ENCODE measurements at places on chromosomes 6 and 20.
A peak's percentile ranks its signal among the peaks of the same experiment; 100 is the strongest.

GRCh38 chr20:7980332-7981046 lies 39.1 kb downstream of the TMX4 start:
- peak; percentile 21 for DNase-seq

- no peak for DNase-seq
Observed at GRCh38 chr6:163985040-163985439, 570.5 kb downstream of the QKI start.

- no peak for DNase-seq
Observed at GRCh38 chr20:18662279-18663040, 74.6 kb downstream of the DTD1 start.

DNA sequence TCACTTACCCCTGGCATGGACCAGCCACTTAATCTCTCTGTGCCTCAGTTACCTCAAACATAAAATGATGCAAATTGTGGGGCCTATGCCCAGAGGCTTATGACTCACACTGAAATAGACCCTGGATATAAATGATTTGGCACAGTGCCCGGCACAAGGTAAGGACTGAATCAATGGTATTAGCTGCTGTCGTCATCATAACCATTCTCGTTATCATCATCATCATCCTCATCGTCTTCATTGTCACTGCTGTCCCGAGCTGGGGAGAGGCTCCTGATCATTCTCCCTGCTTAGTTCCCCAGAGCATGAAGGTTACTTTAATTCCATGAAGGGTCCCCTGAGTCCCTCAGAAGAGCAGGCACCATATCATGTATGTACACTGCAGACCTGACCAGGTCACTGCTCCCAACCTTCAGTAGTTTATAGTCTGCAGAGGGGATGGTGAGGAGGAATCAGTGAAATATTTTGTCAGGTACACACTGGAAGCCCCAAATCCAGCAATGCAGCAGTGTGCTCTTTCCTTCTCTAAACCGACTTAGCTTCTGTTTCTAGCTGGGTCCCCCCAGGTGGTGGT lies 149.3 kb downstream of the TAF4 start:
- DNase-seq = no peak

DNA sequence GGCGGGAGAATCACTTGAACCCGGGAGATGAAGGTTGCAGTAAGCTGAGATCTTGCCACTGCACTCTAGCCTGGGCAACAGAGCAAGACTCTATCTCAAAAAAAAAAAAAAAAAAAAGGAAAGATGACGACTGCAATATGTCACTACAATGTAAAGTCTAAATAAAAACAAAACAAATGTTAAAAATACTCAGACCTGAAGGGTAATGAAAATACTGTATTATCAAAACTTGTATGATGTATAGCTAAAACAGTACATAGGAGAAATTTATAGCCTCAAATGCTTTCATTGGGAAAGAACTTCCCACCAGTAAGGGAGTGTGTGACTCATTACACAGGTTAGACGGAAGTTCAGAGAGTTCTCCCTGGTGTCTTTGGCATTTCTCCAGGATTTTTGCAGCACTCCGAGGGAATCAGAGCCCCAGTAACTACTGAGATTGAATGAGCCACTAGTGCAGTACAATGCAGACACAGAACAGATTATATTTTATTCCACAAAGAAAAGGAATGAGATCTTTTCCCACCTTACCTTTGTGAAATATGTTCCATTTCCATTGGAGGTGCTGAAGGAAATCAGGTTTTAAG lies 12.5 kb upstream of the RALGAPB start:
- peak; percentile 94 for DNase-seq

GRCh38 chr6:154412106-154412820 lies 55.7 kb upstream of the IPCEF1 start:
- no peak for DNase-seq

- no peak for DNase-seq
Observed at GRCh38 chr20:15616626-15617025, 956.6 kb downstream of the KIF16B start.

DNA sequence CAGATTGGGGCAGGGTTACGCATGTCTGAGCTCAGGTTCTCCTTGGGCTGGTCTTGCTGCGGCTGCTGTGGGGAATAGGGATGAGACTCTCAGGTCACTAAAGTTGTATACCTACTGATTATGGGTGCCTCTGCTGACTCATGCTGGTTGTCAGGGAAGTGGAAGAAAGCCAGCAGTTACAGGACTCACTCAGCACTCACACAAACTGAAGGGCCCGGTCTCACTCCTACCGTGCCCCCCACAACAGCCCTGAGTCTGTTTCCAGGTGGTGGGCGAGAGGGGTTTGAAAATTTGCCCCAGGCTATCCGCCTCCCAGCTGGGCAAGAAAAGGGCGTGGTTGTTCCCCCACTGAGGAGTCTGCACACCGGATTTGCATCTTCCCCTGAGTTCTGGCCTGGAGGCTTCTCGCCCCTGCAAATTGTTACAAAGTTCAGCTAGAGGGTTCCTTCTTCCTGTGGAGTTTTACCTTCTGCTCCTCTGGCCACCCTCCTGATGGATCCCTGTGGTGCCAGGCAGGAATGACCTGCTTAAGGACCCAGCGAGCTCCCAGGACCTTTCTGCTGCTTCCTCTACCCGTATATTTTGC lies 659.2 kb downstream of the HDGFL1 start:
- DNase-seq = no peak

- DNase-seq = no peak
Observed at GRCh38 chr20:59810449-59811187, 122.8 kb downstream of the SYCP2 start.

GRCh38 chr6:168091381-168092264 lies 12.6 kb upstream of the FRMD1 start:
- DNase-seq = no peak

GRCh38 chr6:106273087-106273486 lies 52.5 kb downstream of the ATG5 start:
- DNase-seq = no peak
